ENCODE measurements at places on chromosomes 4 and X.

GRCh38 chr4:130368668-130369067 is 1272.7 kb downstream of the C4orf33 start:
- DNase-seq = no peak

DNA sequence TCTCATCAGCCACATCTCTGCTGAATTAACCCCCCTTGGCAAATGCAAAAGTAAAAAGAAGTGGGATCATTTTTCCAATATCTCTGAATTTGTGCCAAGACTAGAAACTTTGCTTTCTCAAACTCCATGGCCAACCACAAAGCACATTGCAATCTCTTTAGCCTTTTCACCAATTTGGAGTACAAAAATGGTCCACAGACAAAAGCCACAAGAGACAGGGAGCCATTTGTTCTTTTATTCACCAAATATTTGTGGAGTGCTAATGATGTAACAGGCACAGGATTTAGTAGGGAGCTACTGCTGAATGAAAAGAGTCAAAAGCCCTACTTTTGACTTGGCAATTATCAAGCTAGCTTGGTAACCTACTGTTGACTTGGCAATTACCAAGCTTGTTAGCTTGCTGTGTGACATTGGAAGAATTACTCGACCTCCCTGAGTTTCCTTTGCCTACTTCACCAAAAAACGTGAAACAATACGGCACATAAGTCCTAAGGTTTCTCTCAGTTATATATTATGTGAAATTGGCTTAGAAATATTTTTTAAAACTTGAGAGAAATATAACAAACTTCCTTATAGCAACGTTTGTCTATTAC is 97.1 kb upstream of the KLF3 start:
- no peak for DNase-seq

DNA sequence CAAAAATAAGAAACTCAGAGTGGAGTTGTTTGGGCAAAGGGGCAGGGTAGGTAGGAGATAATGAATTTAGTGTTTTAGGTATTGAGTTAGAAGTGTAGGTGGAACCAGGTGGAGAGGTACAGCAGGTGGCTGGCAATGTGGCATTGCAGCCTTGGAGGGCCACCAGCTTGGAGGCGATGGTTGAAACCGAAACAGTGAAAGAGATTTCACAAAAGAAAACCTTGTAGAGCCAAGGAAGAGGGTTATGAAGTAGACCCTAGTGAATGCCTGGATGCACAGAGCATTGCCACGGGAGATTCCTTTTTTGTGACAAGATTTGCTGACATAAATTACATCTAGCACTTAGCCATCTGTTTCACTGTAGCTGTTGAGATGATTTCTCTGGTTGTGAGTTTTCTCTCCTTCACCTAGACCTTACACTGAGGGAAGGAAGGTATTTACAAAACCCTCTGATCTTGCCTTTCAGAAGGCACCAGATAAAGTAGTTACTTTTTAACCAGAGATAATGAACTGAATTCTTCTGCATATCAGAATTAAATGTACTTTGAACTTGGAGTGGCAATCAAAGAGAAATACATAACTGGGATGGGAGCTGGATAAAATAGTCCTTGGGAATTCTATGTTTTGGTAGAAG is 104.1 kb upstream of the CASK start:
- no peak for DNase-seq

DNA sequence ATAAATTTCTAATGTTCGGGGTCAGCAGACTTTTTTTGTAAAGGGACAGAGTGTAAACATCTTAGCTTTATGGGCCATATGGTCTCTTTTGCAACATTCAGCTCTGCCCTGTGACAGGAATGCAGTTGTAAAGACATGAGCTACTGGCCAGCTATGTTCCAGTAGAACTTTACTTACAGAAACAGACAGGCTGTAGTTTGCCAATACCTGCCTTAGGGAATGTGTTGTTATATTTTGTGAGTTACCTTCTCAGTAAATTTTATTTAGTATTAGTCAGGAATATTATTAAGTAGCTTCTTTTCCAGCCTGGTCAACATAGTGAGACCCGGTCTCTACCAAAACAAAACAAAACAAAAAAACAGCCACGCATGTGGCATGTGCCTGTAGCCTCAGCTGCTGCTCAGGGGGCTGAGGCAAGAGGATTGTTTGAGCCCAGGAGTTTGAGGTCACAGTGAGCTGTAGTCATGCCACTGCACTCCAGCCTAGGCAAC is 48.7 kb downstream of the HTT start:
- DNase-seq = no peak

DNA sequence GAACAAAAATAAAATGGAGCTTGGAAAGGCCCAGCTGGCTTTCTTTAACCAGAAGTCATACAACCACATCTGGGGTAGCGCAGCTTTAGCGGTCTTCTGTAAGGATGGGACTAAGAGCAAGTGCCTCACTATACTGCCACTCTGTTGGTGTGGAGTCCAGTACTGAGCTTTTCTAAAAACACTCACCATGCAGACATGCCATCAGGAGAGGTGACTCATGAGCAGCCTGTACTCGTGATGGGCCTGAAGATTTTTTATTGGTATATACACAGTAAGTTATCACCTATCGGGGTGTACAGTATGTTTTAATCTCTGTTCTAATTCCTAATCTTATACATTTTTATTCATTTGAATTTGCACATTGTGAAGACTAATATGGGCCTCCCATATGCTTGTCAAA is 9.6 kb downstream of the PPP3CA start:
- DNase-seq = no peak

GRCh38 chrX:30620125-30620524 is 33.1 kb upstream of the GK start:
- no peak for DNase-seq

DNA sequence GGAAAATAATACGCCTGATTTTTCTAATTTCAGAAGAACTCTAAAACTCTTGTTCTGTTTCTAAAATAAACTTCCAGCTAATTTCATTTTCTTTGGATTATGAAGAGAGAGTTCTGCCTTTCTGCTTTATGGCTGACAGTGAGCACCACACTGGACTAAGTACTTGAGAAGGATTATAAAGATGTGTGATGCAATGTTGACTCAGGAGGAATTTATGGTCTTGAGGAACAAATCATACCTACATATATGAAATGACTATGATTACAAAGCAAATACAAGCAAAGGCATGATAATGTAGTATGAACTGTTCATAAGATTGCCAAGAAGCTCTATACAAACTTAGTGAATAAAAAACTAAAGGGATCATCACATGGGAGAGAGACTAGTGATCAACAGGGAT is 13.0 kb upstream of the SLC25A5 start:
- no peak for DNase-seq

GRCh38 chr4:105551965-105552746 is at the start of gene ARHGEF38:
ARHGEF38 (plus strand) TSS chr4:105552620; CDS start chr4:105552766, 146 bp downstream.
- no peak for DNase-seq

DNA sequence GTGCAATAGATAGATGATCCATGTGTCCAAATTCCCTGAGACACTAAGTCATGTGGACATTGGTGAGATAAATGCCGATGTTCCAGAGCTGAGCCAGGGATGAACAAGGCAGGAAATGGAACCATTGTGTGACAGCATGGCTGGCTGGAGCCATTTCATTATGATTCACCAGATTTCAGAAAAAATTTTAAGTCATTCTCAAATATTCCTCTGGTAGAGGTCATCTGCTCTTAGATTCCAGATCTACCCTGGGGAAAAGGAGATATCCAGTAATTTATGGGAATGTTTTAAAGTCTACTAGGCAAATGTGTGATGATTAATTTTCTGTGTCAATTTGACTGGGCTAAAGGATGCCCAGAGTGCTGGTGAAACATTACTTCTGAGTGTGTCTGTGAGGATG is 287.3 kb downstream of the STK32B start:
- no peak for DNase-seq

- no peak for DNase-seq
Observed at GRCh38 chr4:141890279-141890678, 253.9 kb downstream of the IL15 start.

- no peak for DNase-seq
Observed at GRCh38 chr4:141999446-142000143, 363.2 kb downstream of the IL15 start.

DNA sequence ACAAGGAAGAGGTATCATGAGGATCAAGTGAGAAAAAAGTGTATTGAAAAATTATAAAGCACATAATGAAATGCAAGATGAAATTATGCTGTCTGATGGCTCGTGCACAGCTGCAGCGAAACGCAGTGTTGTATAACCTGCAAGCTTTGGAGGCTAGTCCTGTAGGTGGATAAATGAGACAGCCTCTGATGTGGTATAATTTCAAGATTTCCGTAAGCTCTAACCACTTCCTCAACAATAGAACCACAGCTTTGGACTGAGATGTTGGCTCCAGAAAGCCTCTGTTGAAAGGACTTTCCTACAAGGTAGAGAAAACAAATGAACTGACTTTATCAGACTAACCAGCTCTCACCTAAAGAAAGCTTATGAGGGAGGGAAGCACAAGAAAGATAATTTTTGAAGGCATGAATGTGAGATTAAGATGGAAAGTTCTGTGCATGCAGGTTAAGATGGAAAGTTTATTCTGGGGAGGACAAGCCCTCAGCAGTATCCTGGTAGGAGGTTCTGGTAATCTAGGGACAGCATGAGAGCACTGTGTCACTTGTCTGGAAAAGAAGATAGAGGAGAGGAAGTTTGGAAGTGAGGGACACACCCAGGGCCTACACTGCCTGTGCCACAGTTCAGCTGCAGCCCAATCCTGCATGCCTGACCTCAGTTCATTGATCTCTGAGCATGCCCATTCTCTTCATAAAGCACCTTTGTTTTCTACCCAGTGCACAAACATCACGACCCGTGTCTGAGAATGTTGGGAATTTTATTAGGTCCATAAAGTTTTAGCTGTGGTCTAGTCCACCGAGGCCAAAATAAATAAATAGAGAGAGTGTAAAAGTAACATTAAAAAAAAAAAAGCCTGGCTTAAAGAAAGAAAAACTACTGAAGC is 161.5 kb upstream of the SFRP2 start:
- no peak for DNase-seq

- no peak for DNase-seq
Observed at GRCh38 chr4:150970685-150971151, 44.4 kb downstream of the LRBA start.

- no peak for DNase-seq
Observed at GRCh38 chrX:54785901-54786300, 12.2 kb downstream of the ITIH6 start.

DNA sequence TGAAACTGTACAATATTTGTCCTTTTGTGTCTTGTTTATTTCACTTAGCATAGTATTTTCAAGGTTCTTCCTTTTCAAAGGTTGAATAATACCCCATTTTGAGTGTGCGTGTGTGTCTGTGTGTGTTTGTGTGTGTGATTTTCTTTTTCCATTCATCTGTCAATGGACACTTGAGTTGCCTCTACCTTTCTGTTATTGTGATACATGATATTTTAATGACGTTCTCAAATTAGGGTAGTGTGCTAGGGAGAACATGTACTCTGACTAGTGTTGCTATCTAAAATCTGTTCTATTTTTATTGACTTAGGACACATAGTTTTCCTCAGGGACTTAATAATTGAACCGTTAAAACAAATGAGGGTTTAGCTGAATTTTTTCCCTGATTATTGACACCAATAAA is 9.9 kb downstream of the MMRN1 start:
- no peak for DNase-seq

DNA sequence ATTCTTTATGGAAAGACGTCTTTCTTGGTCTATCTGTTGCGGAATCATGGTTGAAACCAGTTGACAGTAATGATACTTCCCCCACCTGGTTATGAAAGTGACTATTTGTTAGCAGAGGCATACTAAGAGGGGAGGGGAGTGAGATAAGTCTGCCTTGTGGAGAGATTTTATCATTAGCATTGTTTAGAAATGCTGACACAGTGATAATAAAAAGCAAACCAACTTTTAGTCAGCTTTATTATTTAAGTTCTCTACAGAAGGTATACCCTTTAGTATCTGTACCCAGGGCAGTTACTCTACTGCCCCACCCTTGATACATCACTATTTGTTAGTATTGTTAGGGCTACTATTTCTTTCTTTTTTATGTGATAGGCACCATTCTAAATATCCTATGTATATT is 26.9 kb upstream of the IL1RAPL2 start:
- DNase-seq = no peak

DNA sequence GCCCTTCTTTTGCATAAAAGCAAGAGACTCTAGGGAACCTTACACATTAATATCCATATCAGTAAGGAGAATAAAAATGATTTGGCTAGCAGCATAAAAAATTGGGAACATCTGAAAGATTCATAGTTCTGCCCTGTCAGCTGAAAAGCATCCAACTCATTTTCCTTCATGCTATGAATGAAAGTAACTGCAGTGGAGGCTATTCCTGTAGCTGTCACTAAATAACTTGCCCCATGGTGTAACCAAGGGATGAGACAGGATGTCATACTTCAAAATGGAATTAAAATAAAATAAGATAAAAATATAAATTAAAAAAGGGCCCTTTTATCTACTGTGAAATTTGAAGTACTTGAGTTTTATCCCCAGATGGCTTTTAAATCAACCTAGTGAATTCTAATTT is 878.8 kb downstream of the C4orf33 start:
- DNase-seq = no peak

DNA sequence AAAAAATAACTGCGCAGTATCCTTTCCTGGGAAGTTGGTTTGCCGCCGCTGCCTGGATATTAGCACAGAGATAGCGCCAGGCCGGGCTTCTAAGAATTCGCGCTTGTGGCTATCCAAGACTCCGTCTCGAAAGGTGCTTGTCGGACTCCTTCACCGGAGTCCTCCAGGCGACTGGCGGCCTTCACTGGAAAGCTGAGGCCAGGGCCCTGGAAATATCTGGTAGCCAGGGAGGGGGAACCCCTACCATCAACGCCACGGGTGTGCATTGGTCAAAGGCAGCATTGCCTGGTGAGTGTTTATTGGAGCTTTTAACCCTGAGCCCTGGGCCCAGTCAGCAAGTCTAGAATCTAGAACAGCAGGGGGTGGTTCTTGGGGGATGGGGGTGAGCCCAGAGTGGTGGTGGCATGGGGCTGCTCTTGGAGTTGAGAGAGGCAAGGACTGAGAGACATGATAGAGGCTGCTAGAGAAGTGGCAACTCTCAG is 577 bp upstream of the PIM2 start:
- DNase-seq = no peak

- no peak for DNase-seq
Observed at GRCh38 chr4:129622566-129622965, 526.6 kb downstream of the C4orf33 start.

- no peak for DNase-seq
Observed at GRCh38 chrX:9913146-9913433, 54.1 kb upstream of the CLDN34 start.

- no peak for DNase-seq
Observed at GRCh38 chr4:92303621-92304027, at the start of gene GRID2. GRID2 (plus strand) TSS chr4:92303966.

GRCh38 chrX:41137589-41137988 is 52.3 kb downstream of the USP9X start:
- DNase-seq = no peak

DNA sequence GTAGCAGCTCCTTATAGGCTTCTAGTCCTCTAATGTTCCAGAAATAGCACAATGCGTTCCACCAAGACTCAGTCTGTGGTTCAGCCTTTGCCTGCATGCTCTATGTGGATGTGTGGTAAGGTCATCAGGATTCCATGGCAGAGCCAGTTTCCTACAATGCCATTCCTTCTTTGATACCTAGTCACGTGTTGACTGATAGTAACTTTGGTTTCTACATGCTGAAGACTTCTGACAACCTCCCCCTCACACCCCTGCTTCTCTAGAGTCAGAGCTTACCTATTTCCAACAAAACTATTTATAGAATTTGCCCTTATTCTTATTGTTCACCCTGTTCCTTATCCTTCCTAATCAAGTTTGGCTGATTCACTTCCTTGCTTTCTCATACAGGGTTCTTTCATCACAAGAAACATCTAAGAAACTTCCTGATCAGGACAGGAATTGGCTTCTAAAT is 81.1 kb downstream of the CT47B1 start:
- no peak for DNase-seq

All from stimulated activated CD4-positive, alpha-beta T cell treated with anti-CD3 and anti-CD28 coated beads, Interleukin-12 subunit alpha, Interleukin-12 subunit beta, amount 100 ng/mL, for 24 hours (primary cell).